ENCODE measurements at places on chromosomes 16 and 17.

GRCh38 chr16:2102471-2102870, 33.2 kb downstream of the PKD1 start:
- DNase-seq: no peak

GRCh38 chr17:55454906-55455474, 33.4 kb upstream of the MMD start:
- no peak for DNase-seq

DNA sequence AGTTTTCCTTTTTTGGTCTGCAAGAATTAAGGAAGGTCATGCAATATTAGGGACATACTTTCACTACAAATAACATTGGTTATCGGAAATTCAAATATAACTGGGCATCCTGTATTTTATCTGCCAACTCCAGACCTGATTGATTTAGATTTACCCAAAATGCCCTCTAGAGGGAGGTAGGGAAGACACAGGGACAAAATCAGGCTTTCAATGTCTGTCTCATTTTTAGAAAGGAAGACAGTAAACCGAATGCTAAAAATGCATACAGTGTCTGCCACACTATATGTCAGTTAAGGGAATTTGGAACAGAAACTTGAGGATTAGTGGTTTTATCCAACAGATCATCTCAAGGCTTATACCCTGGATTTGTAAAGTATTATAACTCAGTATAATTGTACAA, 161.7 kb upstream of the SOX9 start:
- DNase-seq: no peak

- DNase-seq: no peak
These were observed at the start of gene GP2 for GRCh38 chr16:20327444-20328041. TSS of gene GP2 (minus strand) at chr16:20327513. CDS start at chr16:20326431, 1,082 bp downstream.

DNA sequence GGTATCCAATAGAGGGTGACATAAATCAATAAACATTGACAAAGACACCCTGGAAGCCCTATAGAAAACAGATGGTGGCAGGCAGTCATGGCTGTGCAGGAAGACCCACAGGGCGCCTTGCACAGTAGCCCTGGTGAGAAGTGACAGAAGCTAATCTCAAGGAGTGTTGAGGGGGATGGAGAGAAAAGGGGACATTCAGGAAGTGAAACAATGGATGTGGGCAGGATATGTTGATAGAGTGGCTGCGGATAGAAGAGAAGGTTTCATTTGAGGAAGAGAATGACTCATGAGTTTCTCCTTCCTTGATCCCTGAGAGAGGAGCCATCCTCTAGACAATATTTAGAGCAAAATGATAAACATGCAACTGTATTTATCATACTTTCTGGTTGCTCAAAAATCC, 468.8 kb upstream of the HSBP1 start:
- DNase-seq: no peak

All from DND-41 (cell line).